ENCODE measurements at places on chromosomes 16 and 17.

DNA sequence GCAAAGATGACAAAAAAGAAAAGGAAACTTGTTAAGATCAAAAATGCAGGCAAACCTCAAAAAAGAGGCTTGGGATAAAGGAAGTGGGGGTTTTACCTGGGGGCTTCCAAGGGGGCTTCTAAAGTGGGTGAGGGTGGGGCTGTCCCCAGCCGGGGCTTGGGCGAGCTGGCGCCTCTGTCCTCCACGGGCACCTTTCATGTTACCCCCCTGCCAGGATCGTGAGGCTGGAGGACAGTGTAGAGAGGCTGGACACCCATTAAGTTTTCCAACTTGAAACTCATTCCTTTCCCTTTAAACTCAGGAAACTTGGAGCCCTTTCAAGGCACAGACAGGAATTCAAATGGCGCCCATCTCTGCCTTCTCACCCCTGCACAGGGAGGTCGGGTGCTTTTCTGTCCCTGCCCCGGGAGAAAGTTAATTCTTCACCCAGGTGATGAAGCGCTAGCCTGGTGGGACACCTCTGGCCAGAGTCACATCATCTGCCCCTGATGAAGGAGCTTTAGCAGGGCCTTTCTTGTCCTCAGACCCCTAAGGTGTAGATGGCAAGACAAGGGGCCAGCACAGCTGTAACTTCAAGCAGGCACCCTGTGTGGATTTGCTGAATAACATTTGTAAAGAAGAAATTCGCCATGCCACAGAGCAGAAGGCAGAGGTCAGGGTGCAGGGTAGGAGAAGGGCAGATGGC lies 87.3 kb downstream of the C16orf78 start:
- DNase-seq, result no peak

- DNase-seq, result no peak
Measured at GRCh38 chr17:8995711-8996110, 25.6 kb upstream of the NTN1 start.

DNA sequence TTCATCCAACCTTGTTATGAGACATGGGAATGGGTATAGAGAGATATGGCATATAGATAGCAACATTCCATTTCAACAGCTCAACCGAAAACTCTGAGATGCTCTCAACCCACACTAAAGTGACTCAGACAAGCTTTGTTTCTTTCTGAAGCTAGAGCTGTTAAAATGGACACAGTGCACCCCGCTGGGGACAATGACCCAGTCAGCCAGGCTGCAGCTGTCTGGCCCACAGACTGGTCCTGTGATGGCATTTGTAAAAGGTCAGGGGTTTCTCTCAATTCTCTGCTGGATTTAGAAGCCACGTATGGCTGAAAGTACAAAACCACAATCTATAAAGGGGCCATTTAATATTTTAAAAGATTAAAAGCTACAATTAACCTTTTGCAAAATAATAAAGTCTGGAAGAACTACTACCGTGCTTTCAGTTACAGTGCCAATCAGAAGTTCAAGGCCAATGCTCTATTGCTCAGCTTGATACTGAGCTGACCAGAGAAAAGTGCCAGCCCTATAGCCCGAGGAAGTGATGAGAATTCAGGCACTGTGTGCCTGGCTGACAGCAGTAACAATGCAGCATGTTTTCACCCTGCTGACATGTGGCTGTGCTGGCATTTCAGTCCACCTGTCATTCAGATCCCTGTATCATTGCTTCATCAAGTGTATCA lies 60.2 kb downstream of the TEX2 start:
- DNase-seq, result no peak

DNA sequence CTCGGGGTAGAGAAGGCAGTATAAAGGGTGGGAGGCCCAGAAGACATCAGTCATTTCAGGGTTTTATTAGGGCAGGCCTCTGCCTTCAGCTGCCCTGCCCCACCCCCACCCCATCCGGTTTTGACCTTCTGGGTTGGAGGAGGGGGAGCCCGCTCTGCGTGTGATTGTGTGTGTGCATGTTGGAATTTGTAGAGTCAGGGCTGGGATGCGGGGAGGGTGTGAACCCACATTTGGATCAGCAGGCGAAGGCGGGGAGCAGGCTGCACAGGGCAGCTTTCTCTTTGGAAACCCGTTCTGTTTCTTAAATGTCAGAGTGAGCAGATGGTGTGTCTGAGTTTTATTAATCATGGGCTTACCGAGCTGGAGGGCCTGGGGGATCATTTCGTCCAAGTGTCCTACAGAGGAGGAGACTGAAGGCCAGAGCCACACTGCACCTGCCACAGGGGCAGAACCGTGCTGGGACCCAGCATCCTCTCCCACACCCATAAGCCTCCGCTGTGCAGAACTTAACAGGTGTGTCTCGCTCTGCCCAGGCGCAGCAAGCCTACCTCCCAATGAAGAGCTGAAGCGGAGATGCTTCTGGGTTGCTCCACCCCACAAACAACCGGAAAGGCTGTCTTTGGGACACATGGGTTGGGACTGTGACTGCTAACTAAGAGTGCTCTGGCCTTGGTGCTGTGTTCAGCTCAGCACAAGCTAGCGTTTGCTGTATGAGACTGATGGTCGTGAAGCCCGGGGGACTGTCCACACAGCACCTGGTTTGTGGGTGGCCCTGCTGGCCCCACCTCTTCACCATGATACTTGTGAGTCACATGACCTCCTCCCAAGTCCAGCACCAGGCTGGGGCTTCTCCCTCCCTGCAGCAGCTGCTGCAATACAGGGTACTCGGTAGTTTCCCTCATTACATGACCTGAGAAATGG lies 70.9 kb upstream of the GSE1 start:
- no peak for DNase-seq

DNA sequence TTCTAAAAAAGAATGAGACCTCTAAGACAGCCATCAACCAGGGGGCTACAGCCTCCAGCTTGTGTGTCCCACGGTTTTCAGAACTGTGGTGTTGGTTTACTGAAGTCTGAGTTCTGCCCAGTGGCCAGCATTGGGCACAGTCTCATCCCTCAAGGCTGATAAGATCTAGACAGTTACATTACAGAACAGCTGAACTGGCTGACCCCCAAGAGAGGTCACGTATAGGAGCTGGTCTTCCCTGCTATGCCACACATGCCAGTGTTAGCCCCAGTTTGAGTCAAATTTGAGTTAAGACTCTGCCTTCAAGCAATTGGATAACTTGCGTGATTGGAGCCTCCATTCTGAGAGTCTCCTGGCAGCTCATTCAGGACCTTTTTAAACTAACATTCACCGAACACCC lies 14.8 kb upstream of the NUP93 start:
- no peak for DNase-seq

DNA sequence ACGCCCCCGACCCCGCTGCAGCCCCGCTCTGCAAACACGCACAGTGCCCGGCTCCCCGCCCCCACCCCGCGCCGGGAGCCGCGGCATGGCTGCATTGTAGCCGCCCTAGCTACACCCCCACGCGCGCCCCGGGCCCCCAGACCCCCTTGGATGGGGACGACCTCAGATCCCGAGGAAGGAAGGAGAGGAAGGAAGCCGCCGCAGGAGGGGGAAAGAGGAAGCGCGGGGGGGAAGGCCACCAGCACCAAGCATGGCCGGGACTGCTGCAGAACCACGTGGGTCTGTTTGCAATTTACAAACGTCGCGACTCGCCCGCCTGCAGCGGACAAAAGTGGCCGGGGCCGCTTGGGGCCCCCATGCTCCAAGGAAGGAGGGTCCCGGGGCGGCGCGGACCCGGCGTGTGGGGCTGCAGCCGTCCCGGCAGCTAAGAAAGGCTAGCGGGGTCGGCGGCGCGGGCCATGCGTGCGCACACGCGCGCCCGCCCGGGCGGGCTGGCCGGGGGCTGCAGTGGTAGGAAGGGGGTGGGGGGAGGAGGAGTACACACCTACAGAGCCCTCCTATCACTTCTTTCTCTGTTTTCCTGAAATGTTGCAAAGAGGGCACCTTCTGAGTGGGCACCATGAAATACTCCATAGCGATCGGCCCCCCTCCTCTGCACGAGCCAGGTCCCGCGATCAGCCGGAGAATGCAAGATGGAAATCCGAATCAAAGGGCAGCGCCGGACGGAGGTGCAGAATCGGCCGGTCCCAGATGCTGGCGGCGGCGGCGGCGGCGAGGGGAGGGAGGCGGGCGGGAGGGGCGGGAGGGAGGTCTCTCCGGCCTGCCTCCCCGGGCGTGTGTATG lies 488 bp downstream of the TFAP4 start:
- DNase-seq, result no peak

DNA sequence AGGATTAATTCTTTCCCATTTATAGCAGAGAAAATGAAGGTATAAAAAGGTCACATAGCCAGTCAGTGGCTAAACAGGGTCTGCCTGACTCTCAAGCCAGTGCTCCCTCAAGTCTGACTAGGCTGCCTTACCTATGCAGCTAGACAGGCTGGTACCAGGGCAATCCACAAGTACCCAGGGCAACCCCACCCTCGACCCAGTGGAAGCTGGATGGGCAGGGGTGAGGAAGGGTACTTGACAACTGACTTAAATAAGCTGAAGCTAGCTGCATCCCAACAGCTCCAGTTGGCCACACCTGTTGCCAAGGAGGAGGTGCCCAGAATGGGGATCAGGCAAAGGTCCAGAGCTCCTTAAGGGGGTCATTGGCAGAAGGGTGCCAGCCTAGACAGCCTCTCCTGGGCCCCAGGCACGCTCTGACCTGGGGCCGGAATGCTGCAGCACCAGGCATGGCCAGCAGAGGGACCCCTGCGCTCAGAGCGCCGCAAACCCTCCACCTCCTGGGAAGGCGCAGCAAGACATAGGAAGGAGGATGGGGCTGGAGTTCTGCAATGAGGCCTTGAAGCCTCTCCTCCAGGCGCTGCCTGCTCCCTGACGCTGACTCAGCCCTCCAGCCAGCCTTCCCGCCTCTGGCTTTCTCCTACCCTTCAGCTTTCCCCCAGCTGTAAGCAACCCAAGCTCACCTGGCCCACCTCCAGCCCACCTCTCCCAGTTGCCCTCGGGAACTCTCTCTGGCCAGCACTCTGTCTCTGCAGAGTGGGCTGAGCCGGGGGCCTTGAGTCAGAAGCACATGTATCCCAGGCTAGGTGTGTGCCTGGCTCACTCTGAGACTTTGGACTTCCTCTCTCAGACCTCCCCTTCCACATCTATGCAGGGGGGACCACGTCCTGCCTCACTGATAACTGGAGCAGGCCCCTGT lies 28.8 kb downstream of the MPP2 start:
- no peak for DNase-seq

DNA sequence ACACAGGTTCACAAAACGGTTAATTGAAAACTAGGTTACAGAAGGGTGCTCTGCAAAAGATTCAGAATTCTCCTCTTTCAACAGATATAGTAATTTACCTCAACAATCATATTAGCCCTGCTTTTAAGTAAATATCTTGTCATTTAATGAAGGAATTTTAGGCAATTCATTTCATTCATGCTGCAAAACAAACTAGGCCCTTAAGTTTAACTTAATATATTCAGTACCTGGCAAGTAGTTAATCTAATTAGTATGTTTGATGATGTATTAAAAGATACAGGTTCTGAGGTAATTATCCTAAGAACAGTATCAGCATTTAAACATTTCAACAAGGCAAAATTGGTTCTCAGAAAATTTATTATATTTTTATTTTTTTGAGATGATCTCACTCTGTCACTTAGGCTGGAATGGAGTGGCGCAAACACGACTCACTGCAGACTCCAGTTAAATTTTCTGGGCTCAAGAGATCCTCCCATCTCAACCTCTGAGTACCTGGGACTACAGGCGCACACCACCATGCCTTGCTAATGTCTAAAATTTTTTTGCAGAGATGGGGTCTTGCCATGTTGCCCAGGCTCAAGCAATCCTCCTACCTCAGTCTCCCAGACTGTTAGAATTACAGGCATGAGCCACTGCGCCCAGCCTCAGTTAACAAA lies 44.9 kb downstream of the SMURF2 start:
- DNase-seq, result no peak

- no peak for DNase-seq
Measured at GRCh38 chr17:68955181-68955841, at the start of gene ABCA8. ABCA8 (minus strand) TSS chr17:68955392; CDS start chr17:68942034, 13,358 bp downstream.

DNA sequence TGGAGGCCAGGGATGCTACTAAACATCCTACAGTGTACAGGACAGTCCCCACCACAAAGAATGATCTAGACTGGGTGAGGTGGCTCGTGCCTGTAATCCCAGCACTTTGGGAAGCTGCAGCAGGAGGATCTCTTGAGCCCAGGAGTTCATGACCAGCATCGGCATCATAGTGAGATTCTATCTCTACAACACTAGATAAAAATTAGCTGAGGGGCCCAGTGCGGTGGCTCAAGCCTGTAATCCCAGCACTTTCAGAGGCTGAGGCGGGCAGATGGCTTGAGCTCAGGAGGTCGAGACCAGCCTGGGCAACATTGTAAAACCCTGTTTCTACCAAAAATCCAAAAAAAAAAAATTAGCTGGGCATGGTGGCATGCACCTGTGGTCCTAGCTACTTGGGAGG lies 5.4 kb upstream of the ZNF500 start:
- DNase-seq, result no peak

DNA sequence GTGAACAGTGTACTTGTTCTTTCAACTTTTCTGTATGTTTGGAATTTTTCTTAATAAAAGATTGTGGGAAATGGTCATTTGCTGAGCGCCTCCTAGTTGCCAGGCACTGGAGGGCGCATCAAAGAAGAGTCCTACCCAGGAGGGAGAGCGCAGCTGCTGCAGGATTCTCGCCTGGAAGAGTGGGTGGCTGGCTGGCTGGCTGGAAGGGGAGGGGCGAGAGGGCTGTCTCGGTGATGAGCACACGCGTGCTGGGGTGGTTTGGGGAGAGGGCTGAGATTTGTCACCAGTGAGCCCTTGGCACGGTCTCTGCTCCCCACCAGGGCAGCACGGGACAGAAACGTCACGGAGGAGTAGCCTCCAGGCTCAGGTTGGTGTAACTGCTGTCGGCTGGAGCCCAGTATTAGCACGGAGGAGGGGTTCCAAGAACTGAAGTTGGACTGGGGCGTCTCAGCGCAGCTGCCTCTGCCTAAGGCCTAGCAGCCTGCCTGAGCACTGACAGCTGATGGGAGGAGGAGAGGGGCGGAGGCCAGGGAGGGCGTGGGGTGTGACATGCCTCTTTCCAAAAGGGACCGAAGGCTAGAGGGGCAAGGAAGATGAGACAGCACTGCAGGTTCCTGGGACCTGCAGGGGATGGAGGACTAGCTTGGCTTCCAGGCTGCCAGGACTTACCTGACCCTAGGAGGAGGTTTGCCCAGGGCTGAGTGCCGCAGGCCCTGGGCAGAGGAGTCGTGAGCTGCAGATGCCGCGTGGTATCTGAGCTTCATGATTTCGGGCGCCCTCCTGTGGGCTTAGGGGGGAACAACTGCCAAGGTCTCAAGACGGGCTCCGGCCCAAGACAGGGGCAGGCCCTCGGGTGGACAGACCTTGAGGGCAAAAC lies 5.7 kb downstream of the LDHD start:
- DNase-seq, result peak; percentile 31

All from esophagus squamous epithelium (tissue), 5 donors.